ENCODE measurements at places on chromosomes 1 and 21.
A peak's percentile ranks its signal among the peaks of the same experiment; 100 is the strongest.

GRCh38 chr1:27931184-27931583 is 3.6 kb upstream of the SMPDL3B start:
- DNase-seq = no peak

DNA sequence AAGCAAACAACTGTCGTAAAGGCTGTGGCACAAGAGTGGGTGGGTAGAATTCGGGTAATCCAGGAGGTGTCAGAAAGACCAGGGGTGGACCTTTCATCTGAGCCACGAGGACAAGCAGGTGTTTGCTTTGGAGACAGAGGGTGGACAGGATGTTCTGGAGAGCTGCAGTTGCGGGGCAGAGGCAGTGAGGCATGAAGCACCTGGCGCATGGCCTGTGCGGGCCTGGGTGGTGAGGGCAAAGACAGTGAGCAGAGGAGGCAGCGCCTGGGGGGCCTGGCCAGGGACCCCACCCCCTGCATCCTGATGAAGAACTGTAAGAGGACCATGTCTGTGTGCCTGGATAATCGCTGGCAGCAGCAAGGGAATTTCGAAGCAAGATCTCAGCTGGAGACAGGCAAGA is 24.9 kb downstream of the KIF26B start:
- no peak for DNase-seq

DNA sequence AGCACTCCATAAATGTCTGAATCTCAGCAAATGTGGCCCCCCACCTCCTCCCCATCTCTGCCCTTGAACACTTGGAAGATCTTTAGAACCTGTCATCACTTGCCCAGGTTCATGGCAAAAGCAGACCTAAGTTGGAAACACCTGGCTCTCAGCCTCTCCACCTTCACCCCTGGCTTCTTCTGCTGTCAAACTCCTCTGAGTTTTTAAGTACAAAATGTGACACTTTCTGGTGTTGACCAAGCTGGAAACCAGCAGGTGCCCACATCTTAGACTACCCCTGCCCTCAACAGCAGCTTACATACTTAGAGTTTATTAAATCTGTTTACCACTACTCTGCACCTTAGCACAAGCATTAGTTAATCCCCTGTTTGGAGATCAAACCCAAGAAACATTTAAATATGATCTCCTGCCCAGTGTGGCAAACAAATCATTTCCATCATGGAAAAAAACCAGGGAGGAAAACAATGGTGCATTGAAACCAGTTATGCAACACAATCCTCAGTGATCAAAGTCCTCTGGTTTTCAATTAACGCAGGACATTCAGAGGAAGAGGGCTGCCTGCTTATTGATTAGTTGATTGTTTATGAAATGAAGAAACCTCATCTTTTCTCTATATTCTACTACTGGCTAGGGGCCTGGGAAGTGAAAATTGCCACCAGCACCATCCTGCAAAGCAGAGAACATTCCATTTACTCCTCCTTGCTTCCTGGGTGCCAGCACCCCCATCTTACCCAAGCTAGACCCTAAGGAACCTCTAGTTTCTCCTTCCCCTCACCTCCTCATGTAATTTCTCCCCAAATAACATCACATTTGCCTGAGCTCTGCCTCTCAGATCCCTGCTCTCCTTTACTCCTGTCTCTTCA is 139.4 kb upstream of the RAB4A start:
- no peak for DNase-seq

GRCh38 chr21:38273745-38274542 is 17.2 kb downstream of the KCNJ15 start:
- DNase-seq = peak; percentile 47

DNA sequence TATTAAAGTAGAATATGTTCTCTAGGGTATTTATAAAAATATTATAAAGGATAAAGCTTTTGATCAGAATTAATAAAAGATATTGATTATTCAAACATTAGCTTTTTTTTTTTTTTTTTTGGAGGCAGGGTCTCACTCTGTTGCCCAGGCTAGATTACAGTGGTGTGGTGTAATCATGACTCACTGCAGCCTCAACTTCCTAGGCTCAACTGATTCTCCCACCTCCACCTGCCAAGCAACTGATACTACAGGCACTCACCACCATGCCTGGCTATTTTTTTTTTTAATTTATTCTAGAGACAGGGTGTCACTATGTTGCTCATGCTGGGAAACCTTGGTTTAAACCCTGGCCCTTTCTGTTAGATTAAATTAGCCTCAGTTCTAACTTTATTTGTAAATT is 188.3 kb downstream of the CLEC20A start:
- no peak for DNase-seq

DNA sequence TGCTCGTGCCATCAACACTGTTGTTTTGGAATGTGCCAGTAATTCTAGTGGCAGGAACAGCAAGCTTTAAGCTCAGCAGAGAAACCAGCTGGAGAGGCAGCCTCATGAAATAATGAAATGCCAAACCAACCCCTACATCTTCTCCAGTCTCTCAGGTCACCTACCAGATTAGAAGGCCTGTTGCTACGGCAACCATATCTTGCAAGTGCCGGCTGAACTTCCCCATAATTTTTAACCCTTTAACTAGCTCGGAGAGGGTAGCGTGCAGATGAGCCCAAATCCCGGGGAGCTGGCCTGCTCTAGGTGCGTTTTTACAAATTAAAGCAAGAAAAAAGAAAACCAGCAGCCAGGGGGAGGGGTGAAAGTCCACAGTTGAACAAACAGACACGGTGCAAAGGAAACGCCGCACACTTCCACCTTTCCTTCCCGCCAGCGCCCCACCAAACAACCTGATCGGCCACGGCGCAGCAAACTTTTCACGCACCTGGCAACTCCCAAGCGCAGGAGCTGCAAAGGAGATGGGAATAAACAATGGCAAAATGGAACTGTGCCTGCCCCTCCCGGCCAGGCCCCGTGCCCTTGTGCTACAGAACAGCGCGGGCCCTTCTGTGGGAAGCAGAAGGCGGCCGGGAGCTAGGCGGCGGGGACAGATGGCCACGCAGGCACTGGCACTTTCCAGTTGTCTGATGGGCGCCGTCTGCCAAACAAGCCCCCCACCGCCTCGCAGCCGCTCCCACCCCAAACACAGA is 50.1 kb downstream of the SSBP3 start:
- DNase-seq = no peak

DNA sequence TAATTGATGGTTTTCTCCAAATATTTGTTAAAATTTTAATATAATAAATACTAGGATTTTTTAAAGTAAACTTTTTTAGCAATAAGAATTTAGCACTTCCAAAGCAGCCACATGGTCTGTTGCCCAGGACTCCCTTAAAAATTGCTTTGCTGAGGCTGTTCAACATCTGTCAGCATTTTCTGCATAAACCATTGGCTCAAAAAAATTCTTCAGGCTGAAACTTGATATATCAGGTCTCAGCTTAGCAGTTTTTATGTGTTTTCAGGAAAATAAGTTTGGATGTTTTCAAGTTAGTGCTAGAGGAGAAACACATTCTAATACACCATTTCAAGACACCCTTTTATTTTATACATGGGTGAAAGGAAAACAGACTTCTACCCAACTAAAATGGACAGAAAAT is 69.1 kb upstream of the C1orf105 start:
- peak; percentile 42 for DNase-seq

DNA sequence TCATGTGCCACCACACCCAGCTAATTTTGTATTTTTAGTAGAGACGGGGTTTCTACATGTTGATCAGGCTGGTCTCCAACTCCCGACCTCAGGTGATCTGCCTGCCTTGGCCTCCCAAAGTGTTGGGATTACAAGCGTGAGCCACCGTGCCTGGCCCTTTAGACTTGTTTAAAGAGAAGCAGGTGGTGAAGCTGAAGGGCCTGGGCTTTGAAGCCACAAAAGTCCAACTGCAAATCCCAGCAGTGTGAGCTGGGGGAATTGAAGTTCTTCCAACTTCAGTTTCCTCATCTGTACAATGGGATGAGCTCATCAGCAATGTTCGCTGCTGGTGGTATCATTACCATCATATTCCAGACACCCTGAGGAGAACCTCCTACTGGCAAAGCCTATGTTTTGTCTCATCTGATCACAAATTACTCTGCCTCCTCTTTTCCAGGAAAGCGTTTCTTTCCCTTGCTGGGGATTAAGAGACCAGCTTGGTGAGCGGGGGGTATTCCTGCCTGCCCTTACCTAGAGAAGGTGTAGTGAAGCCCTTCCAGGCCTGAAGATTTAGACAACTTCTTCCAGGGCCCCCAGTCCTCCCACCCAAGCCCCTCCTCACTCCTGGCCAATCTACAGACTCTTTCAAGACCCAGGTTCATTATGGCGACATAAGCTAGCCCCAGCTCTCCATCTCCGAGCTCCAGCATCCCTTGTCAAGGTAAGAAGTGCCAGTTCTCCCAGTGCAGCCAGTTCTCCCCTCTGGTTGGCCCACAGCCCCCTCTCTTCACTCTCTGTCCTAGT is 2.4 kb upstream of the SHISA4 start:
- DNase-seq = no peak

GRCh38 chr1:87647430-87648177 is 318.9 kb downstream of the LMO4 start:
- DNase-seq = no peak

DNA sequence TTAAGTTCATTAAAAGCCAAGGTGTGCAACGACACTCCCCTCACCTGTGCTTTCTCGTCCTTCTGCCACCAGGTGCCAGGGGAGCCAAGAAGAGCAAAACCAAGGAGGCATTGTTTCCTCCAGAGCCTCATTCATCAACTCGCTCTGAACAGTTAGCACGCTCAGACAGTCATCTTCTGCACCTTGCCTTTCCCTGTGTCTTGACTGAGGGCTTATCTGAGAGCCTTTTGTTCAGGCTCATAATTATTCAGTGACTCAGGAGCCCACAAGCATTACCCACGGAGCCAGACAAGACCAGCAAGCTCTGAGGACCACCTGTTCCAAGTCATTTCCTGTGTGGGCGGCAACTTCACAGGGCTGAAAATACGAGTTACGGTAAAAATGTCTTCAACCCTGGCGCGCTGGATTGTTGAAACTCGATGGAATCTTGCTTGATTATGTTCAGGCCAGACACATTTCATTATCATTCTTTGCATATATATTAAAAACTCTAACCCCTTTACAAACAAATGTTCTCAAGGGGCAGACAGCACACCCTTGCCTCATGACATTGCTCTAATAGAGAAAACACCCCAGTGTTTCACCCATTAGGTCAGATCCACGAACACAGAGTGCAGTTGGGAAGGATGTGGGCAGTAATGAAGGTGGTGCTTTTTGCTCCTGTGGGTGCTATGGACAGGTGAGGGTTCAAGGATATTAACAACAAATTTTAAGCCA is 89.7 kb upstream of the RUNX1 start:
- DNase-seq = no peak

DNA sequence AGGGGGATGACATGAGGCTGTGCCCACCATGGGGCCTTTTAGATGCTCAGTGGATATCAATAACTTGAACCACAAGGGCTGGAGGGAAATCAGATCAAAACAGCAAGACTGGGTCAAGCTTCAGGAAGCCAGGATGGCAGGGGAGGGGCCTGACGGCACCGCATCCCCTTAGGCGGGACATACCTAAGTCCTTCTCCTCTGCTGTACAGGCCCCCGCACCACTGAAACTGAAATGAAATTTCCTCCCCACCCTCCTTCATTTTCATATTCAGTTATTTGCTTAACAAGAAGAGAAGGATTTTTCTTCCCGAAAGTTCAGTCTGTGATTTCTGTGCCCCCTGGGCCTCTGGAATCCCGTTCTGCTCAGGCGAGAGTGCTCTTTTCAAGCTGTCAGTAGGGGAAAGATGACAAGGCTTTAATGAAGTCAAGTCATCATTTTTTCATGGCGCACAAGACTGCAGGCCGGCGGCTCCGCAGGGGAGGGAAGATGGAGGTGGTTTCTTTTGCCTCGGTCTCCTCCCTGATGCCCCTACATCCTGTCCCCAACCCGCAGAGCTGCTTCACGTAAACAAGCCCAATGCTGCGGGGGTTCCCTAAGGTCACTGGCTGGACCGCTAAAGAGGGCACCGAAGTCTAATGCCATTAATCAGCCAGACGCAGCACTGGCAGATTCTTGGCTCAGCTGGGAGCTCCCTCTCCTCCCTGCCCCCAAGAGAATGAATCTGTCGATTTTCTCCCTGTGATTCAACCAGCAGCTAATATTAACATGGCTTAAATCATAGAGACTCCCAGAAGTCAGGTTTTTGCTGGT is 264.8 kb downstream of the C1orf94 start:
- DNase-seq = no peak

DNA sequence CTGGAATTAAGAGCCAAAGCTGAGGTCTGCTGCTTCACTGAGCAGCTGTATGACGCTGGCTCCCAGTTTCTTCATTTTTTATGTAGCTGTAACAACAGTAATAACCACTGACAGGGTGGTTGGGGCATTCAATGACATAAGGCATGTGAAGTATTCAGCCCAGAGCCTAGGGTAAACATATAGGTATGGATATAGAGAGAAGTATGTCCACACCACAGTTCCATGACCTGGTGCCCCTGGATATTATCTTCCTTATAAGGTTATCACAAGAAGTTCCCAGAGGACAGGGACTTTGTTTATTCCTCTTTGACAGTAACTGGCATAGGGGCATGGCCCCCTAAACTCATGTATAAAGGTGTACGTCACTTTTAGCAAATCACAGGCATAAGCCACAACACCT is 14.7 kb downstream of the RAB42 start:
- DNase-seq = no peak

DNA sequence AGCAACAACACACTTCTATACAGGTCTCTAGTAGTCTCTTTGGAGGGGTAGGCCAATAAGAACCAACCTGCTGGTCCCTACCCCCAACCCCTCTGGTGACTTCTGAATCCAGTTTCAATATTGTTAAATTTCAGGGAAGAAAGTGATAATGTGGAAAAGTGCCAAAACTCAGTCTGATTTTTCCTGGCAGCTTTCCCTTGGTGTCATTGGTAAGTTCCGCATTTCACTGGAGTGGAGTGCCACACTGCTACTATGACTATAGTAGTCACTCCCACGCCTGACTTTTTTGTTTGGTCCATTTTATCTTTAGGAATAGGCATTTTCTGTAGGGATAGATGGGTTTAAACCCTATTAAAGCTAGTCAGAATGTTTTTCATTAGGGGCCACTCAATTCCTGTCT is 5.7 kb upstream of the ARID1A start:
- no peak for DNase-seq

- DNase-seq = no peak
These were observed 11.8 kb downstream of the TP73 start for GRCh38 chr1:3663999-3664699.

GRCh38 chr1:45793942-45794604 is 9.3 kb upstream of the MAST2 start:
- no peak for DNase-seq

- DNase-seq = no peak
These were observed 66.3 kb downstream of the SLC27A3 start for GRCh38 chr1:153841463-153841994.

DNA sequence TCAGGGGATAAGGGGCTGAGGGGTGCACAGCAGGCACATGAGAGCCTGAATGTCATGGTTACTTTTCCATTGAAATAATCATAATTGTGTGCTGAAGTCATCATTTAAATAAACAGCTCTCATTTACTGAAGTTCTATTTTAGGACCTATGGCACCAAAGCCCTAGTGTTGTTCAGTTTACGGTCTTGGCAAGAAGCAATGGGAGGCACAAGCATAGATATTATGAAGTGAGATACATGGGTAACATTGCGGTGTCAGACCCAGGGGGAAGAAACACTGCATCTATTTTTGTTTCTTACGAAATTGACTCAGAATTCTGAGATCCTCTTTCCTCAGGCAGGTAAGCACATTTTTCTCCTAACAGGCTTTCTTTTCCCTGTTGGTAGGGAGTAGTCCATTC is 437.8 kb upstream of the PROX1 start:
- no peak for DNase-seq

GRCh38 chr1:27832762-27833161 is 2.2 kb downstream of the PPP1R8 start:
- DNase-seq = no peak

Measured in femur (tissue), 1 donor.